Astrocyte of the hippocampus (primary cell): ENCODE measurements at places on chromosomes 11 and 22.

DNA sequence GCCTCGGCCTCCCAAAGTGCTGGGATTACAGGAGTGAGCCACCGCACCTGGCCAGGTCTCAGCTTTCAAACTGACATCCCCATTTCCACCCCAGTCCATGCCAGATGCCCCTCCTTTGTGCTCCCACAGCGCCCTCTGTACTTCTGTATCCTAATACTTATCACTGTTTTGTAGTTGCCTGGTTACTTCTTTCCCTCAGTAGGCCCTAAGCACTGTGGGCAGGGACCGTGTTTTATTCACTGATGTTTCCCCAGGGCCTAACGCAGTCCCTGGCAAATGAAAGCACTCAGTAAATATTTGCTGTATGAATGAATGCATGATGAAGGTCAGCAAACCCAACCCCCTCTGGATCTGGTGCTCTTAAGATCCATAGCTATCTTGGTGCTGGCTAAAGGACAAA, 2.2 kb upstream of the TRIM3 start:
- DNase-seq, result no peak

- peak; percentile 63 for DNase-seq
Measured at GRCh38 chr11:2306452-2306823, 4.6 kb downstream of the TSPAN32 start.

GRCh38 chr11:20256925-20257324, 96.7 kb upstream of the DBX1 start:
- DNase-seq, result no peak

DNA sequence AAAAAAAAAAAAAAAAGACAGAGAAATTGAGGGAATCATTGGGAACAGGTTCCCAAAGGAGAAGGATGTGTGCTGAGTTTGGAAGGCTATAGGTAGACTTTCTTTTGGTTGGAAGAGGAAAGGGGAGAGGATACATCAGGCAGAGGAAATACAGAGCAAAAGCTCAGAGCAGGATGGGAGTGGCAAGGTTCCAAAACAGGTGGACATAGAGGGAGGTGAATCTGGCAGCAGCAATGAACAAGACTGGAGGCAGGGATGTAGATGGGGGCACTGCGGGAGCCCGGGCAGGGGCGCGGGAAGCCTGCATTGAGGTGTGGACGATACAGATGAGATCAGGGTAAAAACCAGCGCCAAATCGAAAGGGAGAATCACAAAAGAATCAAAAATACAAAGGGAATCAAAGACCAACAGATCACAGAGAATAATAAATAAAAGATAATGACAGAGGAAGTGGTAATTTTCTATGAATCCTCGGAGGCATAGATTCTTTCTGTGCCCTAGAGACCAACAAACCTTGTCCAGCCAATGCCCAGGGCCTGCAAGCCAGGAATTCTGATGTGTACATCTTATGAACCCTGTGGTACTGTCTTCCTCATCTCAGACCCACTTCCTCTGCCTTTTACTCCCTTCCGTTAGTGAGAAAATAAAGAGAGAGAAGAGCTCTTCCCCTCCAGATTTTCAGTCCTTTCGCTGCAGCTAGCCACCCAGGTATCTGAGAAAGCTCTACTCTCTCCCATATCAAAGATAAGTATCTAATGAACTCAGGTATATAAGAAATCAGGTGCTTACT, 70.3 kb downstream of the SLC1A2 start:
- DNase-seq, result no peak
